ENCODE measurements at places on chromosomes 4 and X.

DNA sequence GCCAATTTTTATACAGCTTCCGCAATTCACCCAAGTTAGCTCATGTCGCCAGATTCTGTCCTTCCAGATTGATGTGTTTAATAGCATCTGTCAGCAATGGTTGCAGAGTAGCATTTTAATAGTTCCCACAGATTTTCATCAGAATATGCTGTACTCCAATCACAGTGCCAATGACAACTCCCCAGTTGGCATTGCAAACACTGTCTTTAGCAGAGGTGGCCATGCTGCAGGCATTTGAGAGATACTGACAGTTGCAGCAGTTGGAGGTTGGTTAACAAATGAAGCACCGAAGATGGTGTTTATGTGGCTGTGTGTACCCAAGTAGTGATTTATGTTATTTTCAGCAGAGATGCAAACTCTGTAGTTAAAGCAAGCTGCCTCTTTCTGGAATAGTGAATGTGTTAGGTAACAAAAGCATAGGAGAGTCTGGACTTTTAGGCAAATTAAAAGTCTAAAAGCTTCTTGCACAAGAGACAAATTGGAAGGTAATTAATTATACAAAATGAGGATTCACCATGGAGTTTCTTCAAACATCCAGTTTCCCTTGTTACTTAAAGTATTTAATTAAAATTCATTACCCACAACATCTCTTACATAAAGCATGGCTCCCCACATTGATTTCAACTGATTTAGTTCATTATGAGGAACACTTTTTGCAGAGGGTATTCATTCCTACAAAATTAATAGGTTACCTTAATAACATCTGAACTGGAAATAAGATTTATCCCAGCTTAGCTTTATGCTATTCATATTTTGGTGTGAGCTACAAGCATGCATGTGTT lies 65.2 kb downstream of the PARM1 start:
- no peak for DNase-seq

- DNase-seq, result no peak
Measured at GRCh38 chr4:7374571-7374970, 60.2 kb downstream of the PSAPL1 start.

GRCh38 chrX:47209508-47210238 lies 8.8 kb upstream of the CDK16 start:
- no peak for DNase-seq

- no peak for DNase-seq
Measured at GRCh38 chrX:138026211-138026610, 460.3 kb downstream of the ZIC3 start.

DNA sequence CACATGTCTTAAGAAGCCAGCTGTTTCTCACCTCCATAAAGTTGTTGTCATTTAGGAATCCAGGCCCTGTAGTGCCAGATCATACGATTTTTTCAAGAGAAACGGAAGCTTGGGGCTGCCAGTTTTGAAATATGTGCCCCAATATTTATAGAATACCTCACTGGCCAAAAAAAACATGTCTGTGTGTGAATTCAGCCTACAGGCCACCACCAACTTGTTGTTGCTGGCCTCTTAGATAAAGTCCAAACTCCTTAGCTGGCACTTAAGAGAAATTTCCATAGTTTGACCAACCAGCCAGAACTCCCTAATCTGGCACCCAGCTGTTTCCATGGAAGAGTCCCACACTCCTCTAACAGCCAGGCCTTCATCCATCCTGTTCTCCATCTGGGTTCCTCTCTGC lies 74.1 kb downstream of the WDR19 start:
- DNase-seq, result no peak

GRCh38 chr4:38499101-38499500 lies 164.9 kb upstream of the KLF3 start:
- no peak for DNase-seq

- no peak for DNase-seq
Measured at GRCh38 chrX:85963736-85964135, 83.6 kb downstream of the CHM start.

- DNase-seq, result no peak
Measured at GRCh38 chr4:163109967-163110366, 56.7 kb downstream of the NAF1 start.

- DNase-seq, result no peak
Measured at GRCh38 chrX:8191022-8191421, 20.0 kb upstream of the VCX2 start.

All from central memory CD8-positive, alpha-beta T cell (primary cell).